Smooth muscle cell of bladder (primary cell): ENCODE measurements at places on chromosomes 1 and 21. TPM values are rescaled to one million over a fixed set of nuclear protein-coding genes. Genes with fewer than 3 reads are reported as not detected.

The LCA5L gene
- total RNA-seq, result 1.6 and 1.8 TPM in 2 replicates

The TTC22 gene
- not detected in 2 replicates for total RNA-seq

The TENT5C gene
- 9.0 and 10.9 TPM in 2 replicates for total RNA-seq

The LORICRIN gene
- total RNA-seq, result not detected in 2 replicates

The NBPF19 gene
- 14.2 and 19.3 TPM in 2 replicates for total RNA-seq

The CCDC17 gene
- 0.57 and 0.74 TPM in 2 replicates for total RNA-seq

The KHDRBS1 gene
- 34.3 and 39.8 TPM in 2 replicates for total RNA-seq

The VTCN1 gene
- under 0.01 TPM in 1 of 2 replicates, not detected in the other for total RNA-seq

The PTAFR gene
- total RNA-seq, result not detected in 2 replicates

The FCGR1A gene
- total RNA-seq, result not detected in 2 replicates

The RNASEL gene
- 12.9 and 13.4 TPM in 2 replicates for total RNA-seq

The NUDT4B gene
- total RNA-seq, result 13.7 and 17.1 TPM in 2 replicates

The KCNN3 gene
- under 0.01 and 0.18 TPM in 2 replicates for total RNA-seq

The GJA5 gene
- 0.09 TPM in 1 of 2 replicates, not detected in the other for total RNA-seq

The TEX38 gene
- total RNA-seq, result not detected in 2 replicates
